Right renal pelvis (tissue), 4 donors: ENCODE measurements at places on chromosomes 4 and X. TPM values are rescaled to one million over a fixed set of nuclear protein-coding genes. Genes with fewer than 3 reads are reported as not detected.
A peak's percentile ranks its signal among the peaks of the same experiment; 100 is the strongest.

Gene OTOP1
- not detected for polyA plus RNA-seq

Gene HS6ST2
- 27.3 TPM for polyA plus RNA-seq

Gene CT55
- 0.09 TPM for polyA plus RNA-seq

Gene SPACA5
- polyA plus RNA-seq, result not detected

Gene ADGRG2
- polyA plus RNA-seq, result 13.1 TPM

- DNase-seq, result no peak
These were observed 602.7 kb upstream of the PCDH7 start for GRCh38 chr4:30117433-30117832.

GRCh38 chr4:89682808-89683207, 154.2 kb downstream of the SNCA start:
- DNase-seq, result no peak

DNA sequence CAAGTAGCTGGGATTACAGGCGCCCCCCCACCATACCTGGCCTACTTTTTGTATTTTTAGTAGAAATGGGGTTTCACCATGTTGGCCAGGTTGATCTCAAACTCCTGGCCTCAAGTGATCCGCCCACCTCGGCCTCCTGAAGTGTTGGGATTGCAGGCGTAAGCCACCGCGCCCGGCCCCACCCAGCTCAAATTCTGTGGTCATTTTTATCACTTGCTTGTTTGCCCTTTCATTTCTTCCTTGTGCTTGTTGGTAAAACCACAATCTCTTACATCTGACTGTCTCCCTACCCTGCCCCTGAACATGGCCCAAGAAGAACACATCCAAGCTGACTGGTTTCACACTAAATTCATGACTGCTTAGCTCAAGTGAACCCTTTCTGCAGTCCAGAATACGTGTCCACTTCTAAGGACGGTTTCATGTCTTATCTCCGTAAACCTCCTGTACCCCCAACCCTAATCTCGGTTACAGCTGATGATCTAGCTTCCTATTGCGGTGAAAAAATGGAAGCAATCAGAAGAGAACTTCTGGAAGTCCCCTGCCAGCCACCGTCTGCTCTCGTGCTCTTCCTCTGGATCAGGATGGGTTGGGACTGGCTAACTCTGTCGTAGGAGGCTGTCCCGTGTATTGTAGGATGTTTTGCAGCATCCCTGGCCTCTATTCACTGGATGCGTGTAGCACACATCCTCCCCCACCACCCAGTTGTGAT, 5.4 kb upstream of the RS1 start:
- no peak for DNase-seq

GRCh38 chr4:148141501-148141900, 300.7 kb downstream of the NR3C2 start:
- no peak for DNase-seq

DNA sequence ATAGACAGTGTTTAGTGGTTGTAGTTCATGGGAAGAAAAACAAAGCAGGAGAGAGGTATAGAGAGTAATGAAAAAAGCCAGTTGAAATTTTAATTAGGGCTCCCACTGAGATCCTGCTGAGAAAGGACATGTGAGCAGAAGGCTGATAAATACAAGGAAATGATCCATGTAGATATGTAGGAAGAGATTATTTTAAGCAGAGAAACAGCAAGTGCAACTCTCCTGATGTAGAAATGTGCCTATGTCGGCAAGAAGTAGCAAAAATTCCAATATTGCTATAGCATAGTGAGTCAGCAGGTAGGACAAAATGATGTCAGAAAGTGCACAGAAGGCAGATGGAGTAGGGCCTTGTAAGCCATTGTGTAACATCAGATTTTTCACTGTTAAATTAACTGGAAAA, 1027.3 kb downstream of the PCDH18 start:
- DNase-seq, result no peak

- DNase-seq, result no peak
These were observed 74.0 kb upstream of the OGT start for GRCh38 chrX:71458866-71459265.

- DNase-seq, result no peak
These were observed 23.4 kb downstream of the TMEM164 start for GRCh38 chrX:110026099-110026844.

- no peak for DNase-seq
These were observed 603.2 kb upstream of the FAM241A start for GRCh38 chr4:111542056-111542455.

DNA sequence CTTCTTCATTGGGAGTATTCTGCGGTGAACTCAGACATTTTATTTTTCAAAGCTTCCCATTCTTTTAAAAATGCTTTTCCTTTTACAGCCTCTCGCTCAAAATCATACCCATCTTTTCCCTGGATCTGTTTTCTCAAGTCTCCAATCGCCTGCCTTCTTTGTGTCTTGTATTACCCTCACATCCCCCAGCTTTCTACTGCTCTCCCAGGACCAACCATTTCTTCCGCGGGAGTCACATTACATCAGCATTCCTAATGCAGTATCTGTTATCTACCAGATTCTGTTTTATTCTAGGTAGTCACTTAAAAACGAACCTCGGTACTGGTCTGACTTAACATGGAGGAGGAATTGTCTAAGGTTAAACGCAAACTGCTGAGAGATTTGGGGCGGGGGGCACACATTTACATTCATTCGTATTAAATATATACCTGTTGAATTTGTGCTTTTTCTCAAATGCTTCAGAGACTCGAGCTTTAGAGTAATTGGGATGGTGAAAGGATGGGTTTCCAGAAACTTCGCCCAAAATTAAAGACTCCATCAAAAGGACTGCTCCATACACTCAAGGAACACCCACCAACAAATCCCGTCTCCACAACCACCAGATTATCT, 493 bp upstream of the UCHL1 start:
- no peak for DNase-seq

- DNase-seq, result no peak
These were observed 36.0 kb downstream of the CDKL5 start for GRCh38 chrX:18461431-18461830.

GRCh38 chr4:143858456-143858855, 46.9 kb downstream of the GYPE start:
- no peak for DNase-seq

GRCh38 chrX:131633285-131633917, 89.5 kb downstream of the OR13H1 start:
- no peak for DNase-seq

DNA sequence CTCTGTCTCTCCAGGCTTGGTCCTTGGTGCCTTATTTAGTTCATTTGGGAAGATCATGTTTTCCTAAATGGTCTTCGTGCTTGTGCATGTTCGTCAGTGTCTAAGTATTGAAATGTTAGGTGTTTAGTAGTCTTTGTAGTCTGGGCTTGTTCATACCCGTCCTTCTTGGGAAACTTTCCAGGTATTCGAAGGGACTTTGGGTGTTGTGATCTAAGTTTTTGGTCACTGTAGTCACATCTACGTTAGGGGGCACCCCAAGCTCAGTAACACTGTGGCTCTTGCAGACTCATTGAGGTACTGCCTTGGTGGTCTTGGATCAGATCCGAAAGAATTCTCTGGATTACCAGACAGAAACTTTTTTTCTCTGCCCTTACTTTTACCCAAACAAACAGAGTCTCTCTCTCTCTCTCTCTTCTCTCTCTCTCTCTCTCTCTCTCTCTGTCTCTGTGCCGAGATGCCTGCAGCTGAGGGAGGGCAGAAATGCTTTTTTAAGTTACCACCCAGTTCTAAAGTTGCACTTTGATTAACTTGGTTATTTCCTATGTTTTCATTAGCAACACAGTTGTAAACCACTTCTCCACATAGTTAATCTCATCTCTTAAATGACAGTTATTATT, 67.6 kb upstream of the SLC7A3 start:
- DNase-seq, result peak; percentile 28

DNA sequence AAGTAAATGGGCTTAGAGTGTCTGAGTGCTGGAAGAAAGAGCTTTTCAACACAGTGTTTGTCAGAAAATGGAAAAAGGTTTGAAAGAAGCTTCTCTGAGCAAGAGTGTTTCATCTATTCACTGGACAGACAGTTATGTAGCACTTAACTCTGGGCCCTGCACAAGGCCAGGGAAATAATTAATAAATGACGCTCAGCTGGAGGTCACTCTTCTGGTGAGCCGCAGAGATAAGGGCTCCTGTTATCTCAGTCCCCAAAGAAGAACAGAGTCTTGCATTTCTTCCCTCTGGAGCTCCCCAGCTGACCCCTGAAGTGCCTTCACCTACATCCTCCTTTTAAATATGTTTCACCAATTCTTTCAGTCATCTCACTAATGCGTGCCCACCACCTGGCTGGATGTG, 90.4 kb downstream of the SLC16A2 start:
- no peak for DNase-seq
